ENCODE measurements at places on chromosomes 2 and 18.

DNA sequence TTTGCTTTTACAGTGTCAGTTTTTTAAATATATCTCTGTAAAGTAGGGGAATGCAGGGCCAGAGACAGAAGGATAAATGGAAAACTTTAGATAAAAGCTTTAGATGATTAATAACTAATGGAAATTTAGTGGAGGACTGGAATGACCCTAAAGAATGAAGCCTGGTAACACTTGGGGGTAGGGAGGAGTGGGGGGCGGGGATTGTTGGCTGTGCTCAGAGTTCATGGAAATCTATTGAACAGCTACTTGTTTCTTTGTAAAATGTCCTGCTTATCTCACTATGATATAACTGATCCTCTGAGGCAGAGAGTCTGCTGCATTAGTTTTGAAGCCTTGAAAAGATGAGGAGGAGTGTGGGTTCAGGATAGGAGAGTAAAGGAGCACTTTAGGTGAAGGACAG, 90.5 kb downstream of the TMEM185B start:
- no peak for DNase-seq

- no peak for DNase-seq
Measured at GRCh38 chr2:142926445-142926844, 49.0 kb downstream of the KYNU start.

GRCh38 chr2:155913356-155913755, 419.2 kb downstream of the NR4A2 start:
- DNase-seq, result no peak

DNA sequence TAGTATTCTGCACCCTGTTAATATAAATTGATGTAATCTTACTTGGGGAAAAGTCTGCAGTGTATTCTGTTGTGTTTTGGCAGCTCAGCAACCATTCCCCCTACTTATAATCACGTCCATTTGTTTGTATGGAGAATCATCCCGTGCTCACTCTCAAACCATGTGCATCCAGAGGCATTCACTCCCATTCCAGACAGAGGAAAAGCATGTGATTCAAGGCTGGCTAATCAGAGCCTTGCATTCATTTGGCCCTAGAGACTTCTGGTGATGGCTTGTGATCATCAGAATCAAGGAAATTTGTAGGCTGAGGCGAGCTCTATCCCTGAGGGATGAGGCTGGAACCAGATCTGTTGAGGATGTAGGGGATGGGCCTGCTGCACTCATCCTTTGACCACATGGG, 5.1 kb upstream of the WIPF1 start:
- no peak for DNase-seq

DNA sequence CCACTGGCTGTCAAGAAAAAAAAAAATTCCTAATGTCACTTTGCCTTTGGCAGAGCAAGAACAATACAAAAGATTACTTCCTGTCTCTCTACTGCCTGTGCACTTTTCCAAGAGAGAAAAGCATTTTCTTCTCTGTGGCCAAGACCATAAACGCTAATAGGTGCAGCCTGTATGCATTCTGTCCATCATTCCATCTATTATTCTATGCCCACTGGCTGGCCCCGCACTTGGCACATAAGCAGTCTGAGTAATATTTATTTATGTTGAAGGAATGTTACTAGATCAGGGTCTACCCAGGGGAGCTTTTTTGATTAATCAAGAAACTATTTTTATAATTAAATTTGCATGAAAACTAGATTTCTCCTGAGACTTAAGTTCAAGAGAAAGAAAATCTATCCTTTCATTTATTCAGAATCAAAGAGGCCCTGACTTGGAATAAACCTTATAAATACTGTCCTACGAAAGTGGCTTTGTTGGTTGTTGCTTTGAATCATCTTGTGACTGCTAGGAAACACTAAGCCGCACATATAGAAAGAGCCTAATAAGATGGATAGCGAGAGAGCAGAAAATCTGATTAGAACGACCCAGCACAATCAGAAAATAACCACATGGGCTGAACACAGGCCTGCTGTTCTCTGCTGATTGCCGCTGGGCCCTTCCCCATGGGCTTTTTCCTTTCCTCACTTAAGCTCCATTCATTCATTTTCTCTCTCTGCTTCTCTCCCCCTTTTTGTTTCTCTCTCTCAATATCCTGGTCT, 59.4 kb downstream of the MMADHC start:
- peak; percentile 3 for DNase-seq

GRCh38 chr2:240989451-240990265, 8.8 kb upstream of the SNED1 start:
- peak; percentile 21 for DNase-seq

All from fibroblast of skin of right biceps (primary cell).